ENCODE measurements at places on chromosomes 13 and 19.

DNA sequence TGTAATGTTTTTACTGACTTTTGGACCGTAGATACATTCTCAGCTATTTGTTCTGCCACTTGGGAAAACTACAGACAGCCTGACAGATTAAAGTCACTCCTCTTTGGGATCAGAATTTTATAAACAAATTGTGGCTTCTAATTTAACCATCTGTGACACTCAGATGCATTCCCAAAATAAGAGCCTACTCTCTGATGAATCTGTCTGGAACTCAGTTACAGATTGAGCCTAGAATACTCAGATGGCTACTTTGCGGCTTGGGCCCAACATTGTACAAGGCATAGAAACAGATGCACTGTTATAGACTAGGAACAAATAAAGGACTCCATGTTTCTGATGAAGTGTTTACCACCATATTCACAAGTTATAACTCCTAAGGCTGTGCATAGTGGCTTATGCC, 291.0 kb upstream of the SLITRK6 start:
- no peak for DNase-seq

- DNase-seq = no peak
Observed at GRCh38 chr13:36000028-36000427, 131.2 kb downstream of the DCLK1 start.

DNA sequence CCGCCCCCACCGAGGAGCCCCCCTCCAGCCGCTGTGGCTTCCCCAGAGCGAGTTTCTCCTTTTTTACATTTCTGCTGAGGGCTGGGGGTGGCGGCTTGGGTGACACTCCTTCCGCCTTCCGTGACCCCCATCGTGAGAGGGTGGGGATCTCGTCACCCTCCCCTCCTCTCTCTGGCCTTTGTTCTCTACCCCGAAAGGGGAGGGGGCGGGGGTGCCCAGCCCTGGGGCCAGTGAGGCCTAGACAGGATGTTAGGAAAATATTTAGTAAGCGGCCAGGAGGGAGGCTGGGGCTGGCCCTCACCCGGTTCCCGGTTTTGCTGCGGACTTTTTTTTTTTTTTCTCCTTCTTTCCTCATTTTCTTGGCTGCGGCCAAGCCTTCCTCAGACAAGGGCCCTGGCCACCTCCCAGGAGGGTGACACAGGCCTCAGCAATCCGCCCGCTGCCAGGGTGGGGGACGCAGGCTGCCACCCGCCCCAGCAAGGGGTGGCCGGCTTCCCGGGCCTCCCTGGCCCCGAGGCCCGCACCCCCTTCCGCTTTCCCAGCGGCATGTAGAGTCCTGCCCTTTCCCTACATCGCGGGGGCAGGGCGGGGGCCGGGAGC, 3.9 kb downstream of the MIDN start:
- DNase-seq = no peak

DNA sequence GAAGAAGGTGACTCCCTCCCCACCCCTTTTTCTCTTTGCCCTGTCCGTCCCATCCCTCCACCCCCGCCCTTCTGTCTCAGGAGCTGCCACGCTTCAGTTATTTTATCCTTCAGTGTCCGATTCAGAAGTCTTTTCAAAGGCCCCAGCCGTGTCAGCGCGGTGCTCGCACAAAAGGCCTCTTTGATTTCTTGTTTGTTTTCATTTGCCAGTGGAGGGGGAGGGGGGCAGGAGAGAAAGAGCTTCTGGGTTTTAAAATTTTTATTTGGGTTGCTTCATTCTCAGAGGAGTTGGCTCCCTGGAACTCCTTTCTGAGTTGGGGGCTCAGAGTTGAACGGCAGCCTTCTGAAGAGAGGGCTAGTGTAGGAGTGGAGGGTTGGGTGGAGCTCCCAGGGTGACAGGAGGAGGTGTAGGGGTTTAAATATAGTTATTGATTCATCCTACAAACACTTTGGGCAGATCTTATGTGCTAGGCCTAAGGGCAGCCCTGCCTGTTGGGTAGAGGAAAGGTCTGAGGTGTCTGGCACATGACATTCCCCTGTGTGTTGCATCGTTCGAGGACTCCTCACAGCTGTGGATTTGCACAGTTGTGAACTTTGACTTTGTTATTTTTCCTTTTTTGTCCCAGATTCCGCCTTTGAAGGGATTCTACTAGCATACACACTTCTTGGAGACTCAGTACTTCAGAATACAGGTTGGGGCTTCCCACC, 36.8 kb downstream of the NFIX start:
- DNase-seq = no peak

DNA sequence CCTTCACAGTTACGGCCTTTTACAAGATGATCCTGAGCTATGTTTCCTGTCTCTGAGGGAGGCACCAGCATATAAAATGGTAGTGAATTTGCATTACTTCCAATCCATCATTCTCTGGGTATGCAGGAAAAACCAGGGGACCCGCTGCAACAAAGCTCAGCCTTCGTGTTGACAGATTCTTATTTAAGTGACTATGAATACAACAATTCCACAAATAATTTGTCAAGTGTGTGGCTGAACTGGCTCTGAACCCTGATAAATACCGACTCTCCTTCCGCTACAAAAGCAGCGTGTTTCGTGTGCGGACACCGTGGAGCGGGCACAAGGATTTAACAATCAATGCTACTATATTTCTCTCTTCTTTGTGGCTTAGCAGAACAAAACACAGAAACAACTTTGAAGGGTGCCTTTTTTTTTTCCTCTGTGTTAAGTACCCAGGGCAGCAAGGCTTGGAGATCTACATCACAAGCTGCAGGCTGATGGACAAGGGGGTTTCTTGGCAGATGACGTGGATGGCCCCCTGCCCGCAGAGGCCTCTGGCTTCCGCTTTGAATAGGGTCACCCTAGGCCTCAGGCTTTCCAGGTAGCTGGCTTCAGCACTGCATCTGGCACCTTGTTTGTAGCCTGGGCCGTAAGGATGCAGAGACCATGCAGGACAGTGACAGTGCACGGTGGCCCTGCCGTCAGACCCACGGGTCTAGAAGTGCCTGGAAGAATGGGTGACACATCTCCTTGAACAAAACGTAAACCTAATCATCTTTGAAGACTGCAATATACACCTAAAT, 280.5 kb upstream of the TSHZ3 start:
- DNase-seq = no peak

GRCh38 chr13:59846845-59847620, 316.7 kb downstream of the DIAPH3 start:
- DNase-seq = no peak
